ENCODE measurements at places on chromosomes 1 and 21.

GRCh38 chr1:174209347-174210187 lies 50.2 kb downstream of the RABGAP1L start:
- DNase-seq = no peak

GRCh38 chr1:42806171-42806570 lies 10.8 kb upstream of the ERMAP start:
- no peak for DNase-seq

GRCh38 chr1:8512504-8512903 lies 194.6 kb downstream of the SLC45A1 start:
- DNase-seq = no peak

DNA sequence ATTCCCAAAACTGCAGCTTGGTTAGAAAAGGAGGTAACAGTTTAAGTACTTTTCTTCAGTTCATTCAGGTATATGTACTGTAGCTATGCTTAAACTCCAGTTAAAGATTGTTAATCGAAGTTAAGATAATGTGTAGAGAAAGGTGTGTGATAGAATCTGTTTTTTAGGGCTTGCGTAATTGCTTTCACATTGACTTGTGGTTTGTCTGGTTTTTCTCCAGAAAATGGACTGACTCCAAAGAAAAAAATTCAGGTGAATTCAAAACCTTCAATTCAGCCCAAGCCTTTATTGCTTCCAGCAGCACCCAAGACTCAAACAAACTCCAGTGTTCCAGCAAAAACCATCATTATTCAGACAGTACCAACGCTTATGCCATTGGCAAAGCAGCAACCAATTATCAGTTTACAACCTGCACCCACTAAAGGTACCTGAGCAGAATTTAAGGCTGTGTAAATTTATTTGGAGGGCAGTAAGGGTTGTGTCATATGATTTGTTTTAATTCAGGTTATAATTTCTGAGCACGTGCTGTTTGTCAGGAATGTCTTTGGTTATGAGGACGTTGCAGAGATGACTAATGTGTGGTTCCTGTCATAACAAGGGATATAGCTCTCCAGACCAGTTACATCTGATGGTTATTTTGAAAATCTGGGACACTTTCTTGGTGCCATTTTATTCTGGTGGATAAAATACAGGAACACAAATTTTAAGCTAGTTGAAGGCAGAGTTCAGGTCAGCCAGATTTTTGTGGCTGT lies 26.0 kb downstream of the ATF6 start:
- DNase-seq = no peak

DNA sequence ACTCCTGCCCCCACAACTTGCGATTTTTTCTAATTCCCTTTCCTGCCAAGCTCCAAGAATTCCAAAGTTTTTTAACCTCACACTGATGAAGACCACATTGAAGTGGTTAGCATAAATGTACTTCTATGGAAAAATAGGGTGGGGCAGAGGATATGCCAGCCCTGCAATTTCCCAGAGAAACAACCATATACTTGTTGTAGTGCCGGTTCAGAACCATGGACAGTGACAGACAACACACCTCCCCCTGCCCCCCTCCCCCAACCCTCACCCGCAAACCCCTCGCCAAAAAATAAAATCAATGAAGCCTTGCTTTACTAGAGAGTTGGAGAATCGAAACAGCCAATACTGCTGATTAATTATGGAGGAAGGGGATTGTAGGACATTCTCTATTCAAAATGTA lies 109.5 kb upstream of the GRIK3 start:
- no peak for DNase-seq

DNA sequence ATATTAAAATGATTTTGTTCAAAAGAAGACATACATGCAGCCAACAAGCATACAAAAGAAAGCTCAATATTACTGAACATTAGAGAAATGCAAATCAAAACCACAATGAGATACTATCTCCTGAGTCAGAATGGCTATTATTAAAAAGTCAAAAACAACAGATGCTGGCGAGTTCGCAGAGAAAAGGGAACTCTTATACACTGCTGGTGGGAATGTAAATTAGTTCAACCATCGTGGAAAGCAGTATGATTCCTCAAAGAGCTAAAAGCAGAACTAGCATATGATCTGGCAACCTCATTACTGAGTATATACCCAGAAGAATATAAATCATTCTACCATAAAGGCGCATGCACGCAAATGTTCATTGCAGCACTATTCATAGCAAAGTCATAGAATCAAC lies 126.0 kb upstream of the HMCN1 start:
- no peak for DNase-seq

DNA sequence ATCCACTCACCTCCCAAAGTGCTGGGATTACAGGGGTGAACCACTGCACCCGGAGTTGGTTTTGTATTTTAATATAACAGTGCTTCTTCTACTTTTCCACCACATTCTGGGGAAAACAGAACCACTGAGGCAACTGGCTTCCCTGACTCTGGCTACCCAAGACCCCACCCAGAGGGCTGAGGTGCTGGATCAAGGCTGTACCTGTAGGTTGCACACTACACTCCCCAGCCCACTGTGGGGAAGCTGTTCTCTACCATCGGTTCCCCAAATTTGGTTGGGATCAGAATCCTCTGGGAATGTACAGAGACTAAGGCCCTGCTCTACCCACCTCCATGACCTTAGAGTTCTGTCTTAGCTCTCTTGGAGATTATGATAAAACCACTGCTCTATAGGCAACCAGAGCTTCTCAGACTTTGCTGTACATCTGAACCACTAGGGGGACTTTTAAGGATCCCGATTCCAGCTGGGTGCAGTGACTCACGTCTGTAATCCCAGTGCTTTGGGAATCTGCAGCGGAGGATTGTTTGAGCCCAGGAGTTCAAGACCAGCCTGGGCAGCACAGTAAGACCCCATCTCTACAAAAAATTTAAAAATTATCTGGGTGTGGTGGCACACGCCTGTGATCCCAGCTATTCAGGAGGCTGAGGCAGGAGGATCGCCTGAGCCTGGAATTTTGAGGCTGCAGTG lies 51.6 kb downstream of the GNG4 start:
- DNase-seq = no peak

DNA sequence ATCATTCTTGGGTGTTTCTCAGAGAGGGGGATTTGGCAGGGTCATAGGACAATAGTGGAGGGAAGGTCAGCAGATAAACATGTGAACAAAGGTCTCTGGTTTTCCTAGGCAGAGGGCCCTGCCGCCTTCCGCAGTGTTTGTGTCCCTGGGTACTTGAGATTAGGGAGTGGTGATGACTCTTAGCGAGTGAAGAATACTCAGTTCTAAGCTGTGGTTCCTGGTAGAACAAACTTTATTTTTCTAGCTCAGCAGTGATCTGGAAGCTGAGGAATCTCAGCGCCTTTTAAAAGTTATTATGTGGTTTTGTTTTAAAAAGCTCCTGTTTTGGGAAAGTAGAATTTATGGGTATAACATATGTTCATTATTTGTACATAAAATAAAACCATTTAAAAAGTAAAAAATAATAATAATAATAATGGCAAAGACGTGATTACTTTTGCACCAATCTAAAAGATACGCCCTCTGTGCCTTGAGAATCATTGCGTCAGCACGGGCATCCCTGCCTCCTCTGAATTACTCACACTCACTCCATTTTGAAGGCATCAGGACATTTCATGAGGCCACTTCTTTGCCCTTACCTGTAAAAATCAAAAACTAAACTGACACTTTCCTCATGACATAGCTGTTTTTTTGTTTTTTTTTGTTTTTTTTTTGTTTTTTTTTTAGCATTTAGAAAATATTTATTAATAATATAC lies 29.7 kb upstream of the TNFRSF1B start:
- DNase-seq = no peak

DNA sequence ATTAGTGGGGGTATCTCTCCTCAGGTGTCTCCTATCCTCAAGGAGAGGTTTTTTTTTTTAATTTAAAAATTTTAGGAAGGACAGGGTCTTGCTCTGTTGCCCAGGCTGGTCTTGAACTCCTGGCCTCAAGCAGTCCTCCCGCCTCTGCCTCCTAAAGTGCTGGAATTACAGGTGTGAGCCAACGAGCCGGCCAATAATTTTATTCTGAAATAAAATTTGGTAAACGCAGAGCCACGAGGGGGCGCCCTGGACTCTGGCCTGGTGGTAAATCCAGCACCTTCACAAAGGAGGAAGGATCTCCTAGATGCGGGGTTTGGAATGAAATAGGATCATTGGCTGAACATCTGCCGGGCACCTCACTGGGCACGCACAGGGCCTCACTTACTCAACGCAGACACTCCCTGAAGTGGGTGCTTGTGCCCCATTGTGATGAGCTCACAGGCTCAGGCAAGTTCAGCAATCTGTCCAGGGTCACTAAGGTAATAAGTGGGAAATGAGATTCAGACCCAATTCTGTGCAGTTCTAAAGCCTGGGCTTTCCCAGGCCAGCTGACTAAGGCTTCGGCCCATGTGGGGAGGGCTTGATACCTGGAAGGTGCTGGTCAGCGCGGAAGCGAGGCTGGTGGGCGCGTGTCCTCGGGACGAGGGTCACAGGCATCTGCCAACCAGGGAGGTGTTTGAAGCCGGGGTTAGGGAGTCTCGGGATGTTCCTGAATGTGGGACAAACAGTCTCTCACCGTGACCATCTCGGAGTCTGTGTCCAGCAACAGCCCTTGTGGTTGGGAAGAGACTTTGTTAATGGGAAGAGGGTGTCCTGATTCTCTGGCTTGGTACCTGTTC lies 32.7 kb upstream of the ETV3 start:
- peak; percentile 41 for DNase-seq

GRCh38 chr1:54859700-54860391 lies 27.1 kb downstream of the DHCR24 start:
- no peak for DNase-seq

GRCh38 chr1:195748969-195749368 lies 859.3 kb downstream of the KCNT2 start:
- DNase-seq = no peak

GRCh38 chr1:193185901-193186731 lies at the start of gene B3GALT2:
TSS of gene B3GALT2 (minus strand) at chr1:193186613. CDS start at chr1:193181562, 5,051 bp downstream.
- DNase-seq = no peak

GRCh38 chr1:218474128-218474527 lies 129.0 kb downstream of the TGFB2 start:
- DNase-seq = no peak

DNA sequence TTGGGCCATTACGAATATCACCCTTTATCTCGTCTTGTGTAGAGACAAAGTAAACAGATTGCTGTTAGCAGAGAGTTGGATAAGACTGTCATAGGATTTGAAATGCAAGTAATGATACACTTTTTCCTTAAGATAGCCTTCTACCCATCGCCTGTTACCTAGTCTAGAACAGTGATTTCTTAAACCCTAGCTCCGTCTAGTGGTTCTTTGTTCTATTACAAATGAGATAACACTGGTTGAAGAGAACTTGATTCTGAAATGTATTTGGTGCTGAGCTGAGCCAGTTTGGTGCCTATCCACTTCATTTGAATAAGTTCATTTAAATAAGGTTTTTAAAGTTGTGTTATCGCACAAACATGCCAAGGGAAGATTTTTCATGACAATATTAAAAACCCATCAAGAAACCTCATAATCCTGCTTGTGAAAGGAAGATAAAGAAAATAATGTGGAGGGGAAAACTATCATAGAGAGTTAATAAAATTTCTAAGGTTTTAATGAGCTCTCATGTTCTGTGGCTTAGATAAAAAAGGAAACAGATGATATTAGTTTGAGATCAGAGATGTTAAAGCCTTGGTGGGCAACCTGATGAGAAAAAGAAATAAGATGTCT lies 1.5 kb upstream of the KCNH1 start:
- DNase-seq = no peak

DNA sequence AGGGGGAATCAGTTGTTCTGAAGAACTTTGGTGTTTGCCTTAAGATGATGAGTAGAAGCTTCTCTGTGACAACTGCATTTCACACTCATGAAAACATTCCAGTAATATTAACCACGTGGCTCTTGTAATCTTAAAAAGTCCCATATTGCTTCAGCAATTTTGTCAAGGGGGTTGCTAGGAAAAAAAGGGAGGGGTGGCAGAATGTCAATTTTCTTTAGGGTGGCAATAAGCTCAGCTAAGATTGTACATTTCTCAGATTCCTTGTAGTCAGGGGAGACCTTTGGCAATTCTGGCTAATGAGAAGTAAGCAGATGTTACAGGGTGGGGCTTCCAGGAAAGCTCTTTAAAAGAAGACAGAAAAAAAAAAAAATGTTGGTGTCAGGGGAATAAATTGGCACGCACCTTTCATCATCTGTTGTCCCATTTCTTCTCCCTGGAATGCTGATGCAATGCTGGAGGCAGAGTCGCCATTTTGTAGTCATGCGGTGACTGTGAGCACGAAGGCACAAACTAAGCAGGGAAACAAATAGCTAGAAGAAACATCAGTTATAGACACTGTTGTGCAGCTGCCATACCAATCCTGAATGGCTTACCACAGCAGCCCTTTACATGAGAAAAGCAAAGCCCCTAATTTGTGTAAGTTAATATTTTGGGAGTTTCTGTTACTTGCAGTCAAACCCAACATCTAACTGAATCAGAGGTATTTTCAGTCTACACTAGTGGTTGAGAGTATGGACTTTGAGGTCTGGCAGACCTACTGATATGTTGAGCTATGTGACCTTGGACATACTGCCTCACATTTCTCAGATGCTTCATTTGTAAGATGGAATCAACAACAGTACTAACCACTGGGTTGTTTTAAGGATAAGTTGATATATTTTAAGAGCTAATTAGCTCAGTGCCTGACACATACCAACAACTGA lies 56.1 kb upstream of the MRPS6 start:
- DNase-seq = no peak

GRCh38 chr1:169694304-169695075 lies 16.9 kb downstream of the SELL start:
- DNase-seq = no peak

DNA sequence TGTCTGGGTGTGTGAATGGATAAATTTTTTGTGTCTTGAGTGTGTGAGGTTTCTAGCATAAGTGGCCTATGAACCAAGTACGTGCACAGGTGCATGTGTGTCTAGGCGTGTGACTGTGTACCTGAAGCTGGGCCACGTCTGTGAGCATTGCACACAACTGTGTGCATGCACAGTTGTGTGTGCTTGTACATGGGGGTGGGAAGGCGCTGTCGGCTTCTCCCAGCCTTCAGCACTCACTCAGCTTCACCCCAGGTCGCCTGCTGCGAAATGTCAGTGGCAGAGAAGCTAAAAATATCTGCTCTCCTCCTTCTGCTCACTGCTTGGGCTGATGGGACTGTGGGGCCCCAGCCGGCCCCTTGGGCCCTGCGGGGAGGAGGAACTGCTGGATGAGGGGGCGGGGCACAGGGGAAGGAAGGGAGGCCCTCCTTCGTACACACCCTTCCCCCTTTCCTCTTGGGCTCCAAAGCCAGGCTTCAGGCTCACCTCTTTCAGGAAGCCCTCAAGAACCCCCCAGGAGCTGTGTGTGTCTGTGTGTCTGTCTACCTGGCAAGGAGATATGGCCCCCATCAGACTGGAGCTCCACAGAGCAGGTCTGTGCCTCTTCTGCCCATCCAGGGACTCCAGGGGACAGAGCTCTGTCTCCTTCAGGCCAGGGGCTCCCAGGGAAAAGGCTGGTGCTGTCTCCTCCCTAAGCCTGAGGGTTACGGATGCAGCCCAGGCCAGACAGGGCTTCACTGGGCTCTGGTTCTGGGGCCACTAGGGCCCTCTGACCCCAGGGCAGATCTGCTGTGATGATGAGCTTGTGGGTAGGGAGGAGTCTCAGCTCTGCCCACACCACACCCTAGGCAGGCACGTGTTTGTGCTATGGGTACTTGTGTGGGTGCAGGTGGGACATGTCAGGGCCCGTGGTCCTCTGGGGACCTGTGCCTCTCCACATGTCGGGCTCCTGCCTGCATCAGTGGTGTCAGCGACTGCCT lies 35.6 kb upstream of the WASF2 start:
- DNase-seq = peak; percentile 51

GRCh38 chr1:91130256-91130985 lies 108.6 kb upstream of the ZNF644 start:
- no peak for DNase-seq
